ENCODE measurements at places on chromosomes 13 and 19.

DNA sequence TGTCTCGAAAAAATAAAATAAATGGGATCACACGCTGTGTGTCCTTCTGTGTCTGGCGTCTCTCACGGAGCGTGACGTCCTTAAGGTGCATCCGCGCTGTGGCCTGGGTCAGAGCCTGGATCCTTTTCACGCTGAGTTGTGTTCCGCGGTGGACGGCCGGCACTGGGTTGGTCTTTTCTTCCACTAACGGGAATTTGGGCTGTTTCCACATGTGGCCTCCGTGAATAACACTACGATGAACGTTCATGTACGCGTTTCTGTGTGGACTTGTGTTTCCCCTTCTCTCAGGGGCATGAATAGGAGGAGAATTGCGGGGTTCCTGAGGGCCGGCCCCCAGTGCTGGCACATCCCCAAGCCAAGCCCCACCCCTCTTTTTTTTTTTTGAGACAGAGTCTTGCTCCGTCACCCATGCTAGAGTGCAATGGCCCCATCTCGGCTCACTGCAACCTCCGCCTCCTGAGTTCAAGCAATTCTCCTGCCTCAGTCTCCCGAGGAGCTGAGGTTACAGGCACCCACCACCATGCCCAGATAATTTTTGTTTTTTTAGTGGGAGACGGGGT is 6.2 kb upstream of the PTBP1 start:
- DNase-seq, result no peak

DNA sequence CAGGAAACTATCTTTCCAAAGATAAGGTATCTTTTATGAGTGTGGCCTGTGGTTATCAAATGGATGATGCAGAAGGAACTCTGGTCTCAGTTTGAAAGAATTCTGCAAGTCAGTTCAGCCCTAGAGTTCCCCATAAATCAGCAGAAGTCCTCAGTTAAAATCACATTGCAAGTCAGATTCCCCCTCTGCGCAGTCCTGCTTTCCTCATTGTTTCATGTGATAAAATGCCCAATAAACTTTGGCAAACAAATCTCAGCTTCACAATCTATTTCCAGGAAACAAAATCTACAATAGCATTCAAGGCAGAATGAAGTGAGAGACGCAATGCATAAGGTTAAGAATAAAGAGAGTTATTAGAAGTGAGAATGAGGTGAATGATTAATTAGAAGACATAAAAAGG is 216.3 kb upstream of the KLHL1 start:
- DNase-seq, result no peak

GRCh38 chr13:101915331-101915730 is 462.9 kb downstream of the ITGBL1 start:
- DNase-seq, result no peak

DNA sequence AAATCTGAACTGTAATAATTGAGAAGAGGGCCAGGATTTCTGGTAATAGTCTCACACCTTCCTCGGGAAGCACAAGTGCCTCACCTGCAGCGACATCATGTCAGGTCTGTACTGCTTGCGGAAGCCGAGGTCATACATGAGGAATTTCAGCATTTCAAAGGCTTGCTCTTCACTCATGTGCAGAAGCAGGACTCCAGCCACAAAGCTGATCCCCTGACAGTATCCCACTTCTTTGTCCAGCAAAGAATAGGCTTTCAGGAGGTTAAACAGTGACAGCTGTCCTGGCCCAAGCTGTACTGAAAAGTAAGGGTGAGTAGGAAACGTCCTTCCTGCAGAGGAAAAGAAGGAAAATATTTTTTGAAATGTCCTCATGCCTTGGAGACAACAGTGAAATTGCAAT is 182.7 kb downstream of the TBC1D4 start:
- no peak for DNase-seq

- DNase-seq, result no peak
Measured at GRCh38 chr19:10797078-10797477, 38.9 kb downstream of the TMED1 start.

DNA sequence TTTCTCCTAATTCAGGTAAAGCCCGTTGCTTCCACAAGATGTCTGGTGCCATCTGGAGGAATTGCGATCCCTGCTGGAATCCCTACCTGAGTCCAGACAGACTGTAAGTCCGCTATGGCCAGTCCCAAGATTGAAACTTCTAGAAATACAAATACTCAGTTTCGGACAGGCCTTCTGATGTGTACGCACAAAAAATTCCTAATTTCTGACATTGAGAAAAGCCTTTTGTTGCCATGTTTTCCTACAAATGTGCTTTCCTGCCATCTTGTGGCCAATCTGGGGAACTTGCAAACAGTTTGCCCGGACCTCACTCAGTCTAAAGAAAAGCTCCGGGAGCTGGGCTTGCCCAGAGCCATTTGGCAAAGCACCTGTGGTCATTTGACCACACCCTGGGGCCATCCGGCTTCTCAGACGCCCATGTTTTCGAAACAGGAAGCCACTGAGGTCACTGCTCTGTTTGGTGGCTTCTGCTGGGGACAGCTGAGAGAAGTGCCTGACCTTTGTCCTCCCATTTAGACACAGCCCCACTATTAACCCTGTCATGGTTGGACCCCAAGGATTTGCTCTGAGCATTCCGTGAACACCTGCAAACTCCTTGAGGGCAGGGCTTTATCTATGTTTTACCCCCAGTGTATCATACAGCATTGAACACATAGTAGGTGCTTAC is 79.4 kb downstream of the SLC15A1 start:
- DNase-seq, result peak; percentile 74

DNA sequence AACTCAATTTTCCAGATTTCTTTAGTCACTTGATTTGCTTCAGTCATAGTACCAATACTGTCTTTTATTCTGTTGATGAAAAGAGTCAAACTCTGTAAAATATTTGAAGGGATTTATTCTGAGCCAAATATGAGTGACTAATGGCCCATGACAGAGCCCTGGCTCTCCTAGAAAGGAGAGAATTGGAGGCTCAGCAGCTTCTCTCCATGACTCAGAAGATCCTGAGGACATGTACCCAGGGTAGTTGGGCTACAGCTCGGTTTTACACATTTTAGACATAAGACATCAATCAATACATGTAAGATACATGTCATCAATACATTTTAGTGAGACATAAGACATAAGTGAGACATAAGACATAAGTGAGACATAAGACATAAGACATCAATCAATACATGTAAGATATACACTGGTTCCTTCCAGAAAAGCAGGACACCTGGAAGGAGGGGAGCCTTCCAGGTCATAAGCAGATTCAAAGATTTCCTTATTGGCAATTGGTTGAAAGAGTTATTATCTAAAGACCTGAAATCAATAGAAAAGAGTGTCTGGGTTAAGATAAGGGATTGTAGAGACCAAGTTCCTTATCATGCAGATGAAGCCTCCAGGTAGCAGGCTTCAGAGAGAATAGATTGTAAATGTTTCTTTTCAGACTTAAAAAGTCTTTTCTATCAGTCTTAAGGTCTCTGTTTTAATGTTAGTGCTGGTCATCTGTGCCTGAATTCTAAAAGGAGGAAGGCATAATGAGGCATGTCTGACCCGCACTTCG is 179.8 kb upstream of the RFC3 start:
- no peak for DNase-seq

DNA sequence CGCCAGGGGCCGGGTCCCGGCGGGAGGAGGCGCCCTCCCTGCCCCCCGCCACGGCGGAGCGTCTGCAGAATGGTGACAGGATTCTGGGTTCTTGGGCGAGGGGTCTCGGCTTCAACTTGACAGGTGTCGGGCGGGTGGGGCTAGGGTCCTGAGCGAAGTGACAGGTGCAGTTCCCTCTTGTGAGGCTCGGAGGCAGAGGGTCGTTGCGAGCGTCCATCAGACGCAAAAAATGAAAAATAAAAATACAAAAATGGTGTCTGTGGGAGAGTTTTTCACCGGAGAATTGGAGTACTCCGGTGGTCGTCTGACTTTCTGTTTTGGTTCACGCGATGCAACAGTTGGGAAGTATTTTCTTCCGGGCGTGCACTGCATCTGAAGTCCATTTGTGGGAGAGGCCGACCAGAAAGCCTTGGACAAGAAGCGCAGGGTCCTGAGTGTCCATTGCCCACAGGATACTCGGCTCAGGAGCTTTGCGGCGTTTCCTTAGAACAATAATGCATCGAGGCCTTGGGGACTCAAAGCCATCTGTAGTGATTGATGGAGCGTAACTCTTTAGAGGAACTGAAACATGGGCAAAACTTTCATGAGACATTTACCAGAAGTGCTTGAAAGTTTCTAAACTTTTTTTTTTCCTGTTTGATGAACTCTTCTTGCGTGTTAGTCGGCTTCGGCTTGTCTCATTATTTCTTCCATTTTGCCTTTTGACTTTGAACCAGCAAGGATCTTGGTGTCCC is 759 bp downstream of the RB1 start:
- DNase-seq, result peak; percentile 32

GRCh38 chr13:76976490-76976889 is 15.4 kb upstream of the CLN5 start:
- no peak for DNase-seq

DNA sequence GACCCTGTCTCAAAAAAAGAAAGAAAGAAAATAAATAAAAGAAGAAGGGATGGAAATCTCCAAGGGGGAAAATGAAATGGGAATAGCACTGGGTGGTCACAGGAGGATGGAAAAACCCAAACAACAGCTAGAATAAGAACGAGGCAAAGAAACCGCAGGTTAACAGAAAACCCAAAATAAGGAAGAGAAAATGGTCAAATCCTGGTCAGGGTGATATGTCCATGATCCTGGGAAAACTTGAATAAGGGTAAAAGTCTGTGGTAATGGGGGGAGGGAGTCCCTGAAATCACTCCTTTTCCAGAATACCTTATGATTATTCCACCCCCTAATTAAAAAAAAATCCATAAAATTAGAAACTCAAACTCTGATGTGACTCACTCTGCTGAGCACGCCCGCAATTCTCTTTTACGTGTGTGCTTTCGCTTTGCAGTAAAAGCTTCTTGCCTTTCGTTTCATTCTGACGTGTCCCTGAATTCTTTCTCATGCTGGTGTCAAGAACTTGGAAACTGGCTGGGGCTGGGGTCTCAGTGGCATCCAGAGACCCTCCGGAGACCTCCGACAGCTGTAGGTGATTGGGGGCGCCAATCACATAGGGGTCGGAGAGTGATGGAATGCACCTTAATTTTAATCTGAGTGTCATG is 4.3 kb upstream of the NAXD start:
- DNase-seq, result no peak

- DNase-seq, result no peak
Measured at GRCh38 chr19:14700711-14701375, 11.0 kb downstream of the ZNF333 start.

DNA sequence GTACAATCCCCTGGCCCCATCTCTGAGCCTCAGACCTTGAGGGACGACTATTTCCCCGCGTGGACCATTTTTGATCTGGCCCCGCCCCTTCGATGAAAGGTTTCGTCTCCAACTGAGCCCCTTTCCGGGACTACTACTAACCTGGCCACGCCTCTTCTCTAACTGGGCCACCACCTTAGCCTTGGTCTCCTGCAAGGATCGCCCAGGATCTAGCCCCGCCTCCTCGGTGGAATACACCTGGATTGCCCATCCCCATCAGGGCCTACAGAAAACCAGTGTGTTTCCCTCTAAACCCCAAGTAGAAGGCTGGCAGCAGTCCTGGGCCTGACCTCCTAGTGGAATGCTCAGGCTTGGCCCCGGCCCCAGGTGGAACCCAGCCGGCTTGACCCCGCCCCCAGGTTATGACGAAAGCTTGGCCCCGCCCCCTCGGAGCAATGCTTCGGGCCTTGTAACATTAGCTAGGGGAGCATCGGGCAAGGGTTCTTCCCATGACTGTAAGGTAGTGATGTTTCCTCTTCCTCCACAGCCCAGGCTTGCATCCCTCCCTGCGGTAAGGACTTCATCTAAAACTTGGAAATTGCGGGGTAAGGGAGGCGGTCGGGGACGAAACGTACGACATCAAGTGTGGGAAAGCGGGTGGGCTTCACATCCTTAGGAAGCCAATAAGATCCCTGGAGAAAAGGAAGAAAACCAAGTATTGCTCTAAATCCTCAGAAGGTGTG is 9.1 kb downstream of the SPACA6 start:
- peak; percentile 32 for DNase-seq

All from HEK293T (cell line).